ENCODE measurements at places on chromosomes 2 and 18.

- no peak for DNase-seq
Observed at GRCh38 chr2:215371915-215372897, 60.3 kb downstream of the ATIC start.

DNA sequence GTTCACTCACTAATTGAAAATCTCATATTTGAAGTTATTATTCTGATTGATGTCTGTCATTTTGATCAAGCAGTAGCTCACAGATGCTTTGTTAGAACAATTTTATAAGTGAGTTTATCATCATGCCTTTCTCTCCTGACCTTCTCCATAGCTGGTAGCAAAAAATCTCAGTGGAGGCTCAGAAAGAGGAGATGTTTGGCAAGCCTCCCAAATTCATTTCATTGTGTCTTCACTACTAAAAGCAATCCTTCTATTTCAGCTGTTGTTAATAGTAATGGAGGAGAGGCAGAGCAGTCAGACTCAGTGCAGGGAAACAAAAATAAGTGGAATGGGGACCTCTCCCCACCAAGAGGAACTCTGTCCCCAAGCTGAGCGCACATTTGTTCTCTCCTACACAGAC is 2127.8 kb upstream of the CELF4 start:
- no peak for DNase-seq

- DNase-seq: no peak
Observed at GRCh38 chr18:10775026-10775425, 249.2 kb downstream of the NAPG start.

DNA sequence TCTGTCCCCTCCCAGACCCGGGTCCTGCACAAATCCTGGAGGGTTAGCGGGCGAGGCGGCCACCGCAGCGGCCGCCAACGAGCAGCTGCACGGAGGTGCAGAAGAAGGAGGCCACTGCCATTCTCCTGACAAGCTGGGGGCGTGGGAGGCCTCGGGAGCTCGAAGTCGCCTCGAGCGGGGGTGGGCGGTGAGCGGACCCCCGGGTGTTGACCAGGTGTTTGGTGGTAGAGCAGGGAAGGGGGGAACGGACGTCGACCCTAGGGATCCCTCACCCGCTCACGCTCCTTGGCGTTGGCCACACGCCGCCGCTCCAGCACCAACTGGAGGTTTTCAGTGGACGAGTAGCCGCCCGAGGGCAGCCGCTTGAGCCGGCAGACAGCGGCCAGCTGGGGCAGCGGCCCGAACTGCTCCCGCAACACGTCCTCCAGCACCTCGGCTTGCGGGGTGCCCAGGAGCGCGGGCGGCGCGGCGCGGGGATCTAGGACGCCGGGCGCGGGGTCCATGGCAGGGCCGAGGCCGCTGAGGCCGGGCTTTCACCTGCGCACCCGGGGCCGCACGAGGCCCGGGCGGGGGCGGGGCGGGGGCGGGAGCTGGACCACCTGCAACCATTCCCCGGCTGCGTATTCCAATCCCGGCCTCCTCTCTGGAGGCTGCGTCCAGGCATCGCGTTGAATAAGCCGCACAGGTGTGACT is at the start of gene FIGLA:
FIGLA (minus strand) TSS at position 508 of the 693 bp plus-strand sequence; CDS start at position 503, 5 bp downstream.
- peak; percentile 48 for DNase-seq

- DNase-seq: no peak
Observed at GRCh38 chr18:49011291-49011746, 60.6 kb upstream of the SMAD7 start.

DNA sequence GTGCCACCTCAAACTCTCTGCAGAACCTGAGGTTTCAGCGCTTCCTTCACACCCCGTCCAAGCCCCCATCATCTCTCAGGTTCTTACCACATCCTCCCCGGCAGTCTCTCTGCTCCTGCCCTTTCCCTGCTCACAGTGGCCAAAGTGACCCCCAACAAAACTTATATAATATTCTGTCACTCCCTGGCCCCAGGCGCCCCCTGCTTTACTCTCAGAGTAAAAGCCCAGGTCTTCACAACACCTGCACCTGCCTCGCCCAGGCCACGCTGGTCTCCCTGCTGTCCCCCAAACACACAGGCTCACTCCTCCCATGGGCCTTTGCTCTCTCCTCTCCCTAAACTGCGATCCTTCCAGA is 6.4 kb downstream of the ITGB1BP1 start:
- no peak for DNase-seq

DNA sequence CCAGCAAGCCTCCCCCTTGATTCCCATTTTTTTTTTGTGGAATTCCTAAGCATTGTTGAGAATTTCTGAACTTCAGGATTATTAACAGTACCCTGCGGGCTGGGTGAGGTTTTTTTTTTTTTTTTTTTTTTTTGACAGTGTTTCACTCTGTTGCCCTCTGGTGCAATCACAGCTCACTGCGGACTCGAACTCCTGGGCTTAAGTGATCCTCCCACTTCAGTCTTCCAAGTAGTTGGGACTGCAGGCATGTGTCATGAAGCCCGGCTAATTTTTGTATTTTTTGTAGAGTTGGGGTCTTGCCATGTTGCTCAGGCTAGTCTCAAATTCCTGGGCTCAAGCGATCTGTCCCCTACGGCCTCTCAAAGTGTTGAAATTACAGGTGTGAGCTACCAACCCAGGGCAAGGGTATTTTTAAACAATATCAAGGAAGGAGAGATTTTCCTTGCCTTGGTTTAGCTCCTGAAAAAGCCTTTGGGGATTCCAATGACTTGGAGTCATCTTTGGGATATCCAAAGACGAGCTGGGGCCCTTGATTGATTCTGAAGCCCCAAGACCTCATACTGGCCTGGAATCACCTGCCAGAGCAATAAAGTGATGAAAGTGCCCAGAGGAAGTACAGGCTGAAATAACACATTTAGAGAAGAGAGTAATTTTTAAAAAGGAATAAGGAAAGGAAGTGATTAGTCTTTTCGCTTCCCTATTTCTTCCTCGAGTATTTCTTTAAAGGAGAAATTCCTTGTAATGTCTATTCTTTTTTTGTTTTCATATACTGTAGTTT is 240.2 kb downstream of the TGIF1 start:
- no peak for DNase-seq

- DNase-seq: no peak
Observed at GRCh38 chr2:122261911-122262310, 506.5 kb downstream of the TSN start.

DNA sequence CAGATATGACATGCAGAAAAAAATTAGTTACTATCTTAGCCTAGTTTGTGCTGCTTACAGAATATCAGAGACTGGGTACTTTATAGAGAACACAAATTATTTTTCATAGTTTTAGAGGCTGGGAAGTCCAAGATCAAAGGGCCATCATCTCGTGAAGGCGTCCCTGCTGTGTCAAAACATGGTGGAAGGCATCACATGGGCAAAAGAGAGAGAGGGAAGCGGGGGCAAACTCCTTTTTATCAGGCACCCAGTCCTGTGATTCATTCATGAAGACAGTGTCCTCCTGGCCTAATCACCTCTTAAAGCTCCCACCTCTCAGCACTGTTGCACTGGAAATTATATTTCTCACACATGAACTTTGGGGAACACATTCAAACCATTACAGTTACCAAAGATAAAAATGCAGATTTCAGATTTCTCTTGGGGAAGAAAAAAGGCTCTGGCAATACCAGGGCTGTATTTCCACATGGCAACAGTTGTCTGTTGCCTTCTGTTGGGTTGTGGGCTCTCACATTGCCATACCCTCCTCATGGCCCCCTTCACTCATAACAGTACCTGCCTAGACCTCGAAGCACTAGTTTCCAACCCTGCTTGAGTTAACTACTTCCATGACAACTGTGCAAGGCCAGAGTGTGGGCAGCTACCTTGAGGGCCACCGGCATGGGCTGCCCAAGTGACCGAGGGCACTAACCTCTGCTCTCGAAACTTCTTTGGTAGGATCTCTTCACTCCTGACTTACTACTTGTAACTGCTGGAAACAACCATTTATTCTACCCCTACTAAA is 2.7 kb upstream of the ACTR3 start:
- DNase-seq: no peak

DNA sequence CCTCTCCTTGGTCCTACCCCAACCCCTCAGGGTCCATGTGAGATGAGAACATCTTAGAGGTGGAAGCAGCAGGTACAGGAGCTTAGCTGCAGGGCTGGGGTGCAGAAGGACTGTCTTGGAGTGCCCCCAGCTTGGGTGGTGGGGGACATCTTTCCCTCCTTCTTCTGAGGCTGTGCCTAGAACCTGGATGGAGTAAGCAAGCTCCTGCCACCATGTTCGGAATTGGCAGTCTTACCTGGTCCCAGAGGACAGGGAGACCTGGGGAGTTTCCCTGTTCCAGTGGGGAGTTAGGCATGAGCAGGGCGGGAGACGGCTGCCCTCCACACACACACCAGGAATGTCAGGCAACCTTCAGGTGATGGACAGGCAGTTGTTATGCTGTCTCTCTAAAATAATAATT is 131.0 kb upstream of the COPS8 start:
- no peak for DNase-seq

GRCh38 chr2:132605236-132606180 is 64.5 kb downstream of the LYPD1 start:
- no peak for DNase-seq

- DNase-seq: no peak
Observed at GRCh38 chr2:54771166-54771885, 47.9 kb downstream of the EML6 start.

DNA sequence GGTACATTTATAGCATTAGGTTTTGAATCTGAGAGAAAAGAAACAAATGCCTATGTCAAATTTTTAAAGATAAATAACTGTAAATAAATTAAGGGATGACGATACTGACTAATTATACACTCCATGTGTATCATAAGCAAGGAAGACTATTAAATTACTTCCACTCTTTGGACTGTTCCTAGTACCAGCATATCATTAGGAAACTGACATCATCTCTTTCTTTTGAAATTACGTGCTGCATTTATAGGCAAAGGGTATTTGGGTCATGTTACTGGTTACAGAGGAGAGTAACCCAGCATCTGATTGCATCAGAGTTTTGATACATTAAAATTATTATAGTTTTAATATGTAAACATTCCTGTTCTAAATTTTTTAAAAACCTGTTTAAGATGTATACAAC is 309.7 kb downstream of the XIRP2 start:
- DNase-seq: no peak

DNA sequence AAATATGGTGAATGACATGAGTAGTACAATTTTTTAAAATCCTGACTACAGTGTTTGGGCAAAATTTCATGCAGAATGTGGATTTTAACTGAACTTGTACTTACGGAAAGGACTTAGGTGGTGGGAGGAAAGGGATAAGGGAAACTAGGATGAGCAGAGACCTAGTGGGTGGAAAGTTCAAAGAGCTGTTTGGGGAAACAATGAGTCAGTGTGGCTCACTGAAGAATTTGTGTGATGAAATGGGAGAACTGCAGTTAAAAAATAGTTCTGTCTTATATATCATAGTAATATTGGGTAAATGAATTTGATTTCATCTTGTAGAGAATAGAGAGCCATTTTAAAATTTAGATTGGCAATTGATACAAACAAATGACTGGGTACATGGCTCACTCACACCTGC is 220.1 kb upstream of the CTAGE1 start:
- no peak for DNase-seq

- DNase-seq: no peak
Observed at GRCh38 chr2:118231759-118232158, 143.5 kb downstream of the INSIG2 start.

- DNase-seq: peak; percentile 15
Observed at GRCh38 chr2:8870441-8870840, 33.0 kb upstream of the KIDINS220 start.

Data from nephron progenitor cell (in vitro differentiated cells).